ENCODE measurements at places on chromosomes 2 and 18. TPM values are rescaled to one million over a fixed set of nuclear protein-coding genes. Genes with fewer than 3 reads are reported as not detected.

Gene PRLH
- not detected for polyA plus RNA-seq

Gene SCYGR3
- polyA plus RNA-seq, result not detected

Gene MARCHF4
- not detected for polyA plus RNA-seq

Gene FSIP2
- polyA plus RNA-seq, result 0.01 TPM

Gene HOXD13
- polyA plus RNA-seq, result not detected

Gene MPP4
- polyA plus RNA-seq, result not detected

Gene KIF5C
- polyA plus RNA-seq, result 3.3 TPM

Measured in B cell (primary cell).